ENCODE measurements at places on chromosomes 2 and 18. TPM values are rescaled to one million over a fixed set of nuclear protein-coding genes. Genes with fewer than 3 reads are reported as not detected.

GRCh38 chr18:24368749-24369148 lies 28.9 kb downstream of the OSBPL1A start:
- DNase-seq: no peak

DNA sequence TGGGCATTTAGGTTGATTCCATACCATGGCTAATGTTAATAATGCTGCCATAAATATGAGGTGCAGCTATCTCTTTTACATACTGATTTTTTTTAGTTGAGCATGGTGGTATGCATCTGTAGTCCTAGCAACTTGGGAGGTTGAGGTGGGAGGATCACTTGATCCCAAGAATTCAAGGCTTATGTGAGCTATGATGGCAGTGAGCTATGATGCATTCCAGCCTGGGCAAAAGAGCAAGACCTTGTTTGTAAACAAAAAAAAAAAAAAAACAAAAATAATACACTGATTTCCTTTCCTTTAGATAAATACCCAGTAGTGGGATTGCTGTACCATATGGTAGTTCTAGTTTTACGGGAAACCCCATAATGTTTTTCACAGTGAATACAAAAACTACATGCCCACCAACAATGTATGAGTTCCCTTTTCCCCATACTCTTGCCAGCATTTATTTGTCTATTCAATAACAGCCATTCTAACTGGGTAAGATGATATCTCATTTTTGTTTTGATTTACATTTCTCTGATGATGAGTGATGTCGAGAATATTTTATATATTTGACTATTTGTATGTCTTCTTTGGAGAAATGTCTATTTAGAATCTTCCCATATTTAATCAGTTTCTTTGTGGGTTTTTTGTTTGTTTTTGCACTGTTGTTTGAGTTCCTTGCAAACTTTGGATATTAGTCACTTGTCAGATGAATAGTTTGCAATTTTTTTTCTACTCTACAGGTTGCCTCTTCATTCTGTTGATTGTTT lies 281.0 kb upstream of the KYNU start:
- DNase-seq: no peak

RNF144A gene
- total RNA-seq: 33.8 TPM

ARHGAP15 gene
- total RNA-seq: 19.2 TPM

B4GALT6 gene
- 7.7 TPM for total RNA-seq

All from frontal cortex (tissue), 4 donors.